ENCODE measurements at places on chromosomes 6 and 20. TPM values are rescaled to one million over a fixed set of nuclear protein-coding genes. Genes with fewer than 3 reads are reported as not detected.

DNA sequence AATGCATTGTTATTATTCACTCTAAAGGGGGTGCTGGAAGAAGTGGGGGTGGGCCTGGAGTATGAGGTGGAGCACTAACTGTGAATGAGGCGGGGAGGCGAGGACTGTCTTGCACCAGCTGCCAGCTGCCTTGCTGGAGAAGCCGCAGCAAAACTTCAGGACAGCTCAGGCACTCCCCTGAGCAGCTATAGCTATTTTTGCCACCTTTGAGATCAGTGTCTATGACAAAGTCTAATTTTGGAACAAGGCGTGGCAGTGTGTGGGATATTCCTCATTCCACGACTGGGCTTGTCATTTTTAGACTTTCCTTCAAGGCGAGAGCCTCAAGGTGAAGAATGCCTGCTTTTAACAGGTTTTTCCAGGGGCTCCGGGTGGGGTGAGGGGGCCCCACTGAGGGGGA is 143.8 kb downstream of the DOK5 start:
- DNase-seq = no peak

- DNase-seq = no peak
These were observed 19.4 kb downstream of the KCNK5 start for GRCh38 chr6:39209911-39210310.

DNA sequence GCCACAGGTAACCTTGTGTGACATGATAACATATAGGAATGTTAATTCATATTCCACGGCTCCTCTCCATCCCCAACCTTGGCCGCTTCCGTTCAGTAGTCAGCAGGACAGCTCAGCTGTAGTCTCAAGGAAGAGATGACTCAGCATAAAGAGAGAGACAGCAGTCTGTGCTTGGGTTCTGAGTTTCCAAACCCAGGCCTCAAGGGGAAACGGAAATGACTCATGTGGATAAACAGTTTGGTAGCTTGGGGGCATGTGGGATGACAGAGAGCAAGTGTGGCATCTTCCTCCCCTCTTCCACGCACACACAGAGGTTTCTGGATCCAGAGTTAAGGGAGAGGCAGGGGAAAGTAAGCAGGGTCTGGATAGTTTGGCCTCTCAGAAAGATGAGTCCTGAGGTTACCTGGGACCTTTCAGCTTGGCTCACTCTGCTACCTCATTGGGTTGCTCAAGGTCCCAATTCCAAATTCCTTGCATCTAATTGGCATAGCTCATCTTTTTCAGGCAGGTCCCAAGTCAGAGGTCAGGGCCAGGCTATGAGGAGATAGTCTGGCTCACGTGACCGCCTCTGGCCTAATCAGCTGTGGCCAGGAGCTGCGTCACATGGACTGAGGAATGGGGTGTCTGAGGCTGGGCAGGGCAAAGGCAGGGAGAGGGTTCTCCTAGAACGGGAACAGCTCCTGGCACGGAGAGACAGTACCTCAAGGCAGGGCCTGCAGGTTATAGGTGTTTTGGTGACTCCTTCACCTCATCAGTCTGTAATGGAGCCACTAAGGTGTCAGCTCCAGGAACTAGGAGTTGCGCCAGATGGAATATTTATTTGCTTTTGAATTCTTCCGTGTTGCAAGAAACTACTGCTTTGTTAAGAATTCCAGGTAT is 36.5 kb upstream of the MLN start:
- DNase-seq = peak; percentile 26

- no peak for DNase-seq
These were observed 180.3 kb downstream of the NFATC2 start for GRCh38 chr20:51362254-51362653.

- no peak for DNase-seq
These were observed 280.3 kb upstream of the SYNCRIP start for GRCh38 chr6:85923013-85923430.

GRCh38 chr6:29561091-29561490 is 1.6 kb upstream of the UBD start:
- no peak for DNase-seq

GRCh38 chr6:19472153-19472552 is 365.0 kb upstream of the ID4 start:
- no peak for DNase-seq

DNA sequence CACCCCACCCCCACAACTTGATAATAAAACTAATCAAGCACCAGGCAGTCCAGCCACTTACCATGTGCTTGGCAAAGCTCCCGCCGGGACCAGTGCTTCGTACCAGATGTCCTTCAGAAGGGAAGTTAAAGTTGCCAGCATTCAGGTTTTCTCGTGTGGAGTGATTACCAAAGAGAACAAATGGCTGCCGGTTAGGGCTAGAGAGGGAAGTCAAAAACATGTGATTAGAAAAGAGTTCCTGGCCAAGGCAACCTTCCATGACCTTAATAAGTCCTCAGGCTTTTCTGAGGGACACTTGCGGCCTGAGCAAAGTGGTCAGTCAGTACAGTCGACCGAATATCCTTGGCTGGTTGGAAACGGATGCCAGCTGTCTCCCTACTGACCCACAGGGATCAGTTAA is 67.0 kb downstream of the DNAAF9 start:
- no peak for DNase-seq

- no peak for DNase-seq
These were observed 580.3 kb upstream of the ADGRB3 start for GRCh38 chr6:68054756-68055155.

GRCh38 chr6:148027201-148027600 is 315.4 kb upstream of the SASH1 start:
- no peak for DNase-seq

GRCh38 chr6:7615611-7616383 is 25.8 kb downstream of the SNRNP48 start:
- peak; percentile 12 for DNase-seq

COL19A1 gene
- total RNA-seq = 0.05 TPM

SPDEF gene
- 0.13 TPM for total RNA-seq

COL12A1 gene
- total RNA-seq = 0.29 TPM

Measured in activated T-cell treated with anti-CD3 and anti-CD28 coated beads, Interleukin-2, amount 50 U/mL, for 4 hours (primary cell).